ENCODE measurements at places on chromosomes 7 and 10. TPM values are rescaled to one million over a fixed set of nuclear protein-coding genes. Genes with fewer than 3 reads are reported as not detected.
A peak's percentile ranks its signal among the peaks of the same experiment; 100 is the strongest.

DNA sequence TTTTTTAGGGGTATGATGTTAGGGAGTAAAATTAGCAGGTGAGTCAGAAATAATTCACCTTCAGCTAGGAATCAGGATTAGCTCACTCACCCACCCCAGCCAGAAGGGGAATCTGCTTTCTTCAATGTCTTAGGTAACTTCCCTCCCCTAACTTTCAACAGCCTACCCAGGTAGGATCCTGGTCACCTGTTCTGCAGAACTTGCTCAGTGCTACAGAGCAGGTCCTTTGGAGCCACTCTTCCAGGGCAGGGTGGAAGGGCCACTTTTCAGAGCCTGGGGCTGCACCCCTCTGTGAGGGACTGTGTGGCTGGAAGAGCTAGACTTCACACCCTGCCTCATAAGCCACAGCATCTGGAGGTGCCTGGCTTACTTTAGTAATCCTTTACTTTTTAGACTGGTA lies 58.1 kb downstream of the SHH start:
- DNase-seq: no peak

GRCh38 chr10:99629625-99629978 lies 9.4 kb upstream of the SLC25A28 start:
- DNase-seq: no peak

GRCh38 chr7:77531038-77531437 lies 6.1 kb upstream of the PTPN12 start:
- DNase-seq: no peak

- DNase-seq: no peak
Measured at GRCh38 chr10:95384011-95384704, 93.4 kb upstream of the PDLIM1 start.

- peak; percentile 75 for DNase-seq
Measured at GRCh38 chr10:84537447-84537931, 209.1 kb downstream of the CCSER2 start.

GRCh38 chr10:17206210-17206709 lies 4.8 kb upstream of the TRDMT1 start:
- DNase-seq: no peak

DNA sequence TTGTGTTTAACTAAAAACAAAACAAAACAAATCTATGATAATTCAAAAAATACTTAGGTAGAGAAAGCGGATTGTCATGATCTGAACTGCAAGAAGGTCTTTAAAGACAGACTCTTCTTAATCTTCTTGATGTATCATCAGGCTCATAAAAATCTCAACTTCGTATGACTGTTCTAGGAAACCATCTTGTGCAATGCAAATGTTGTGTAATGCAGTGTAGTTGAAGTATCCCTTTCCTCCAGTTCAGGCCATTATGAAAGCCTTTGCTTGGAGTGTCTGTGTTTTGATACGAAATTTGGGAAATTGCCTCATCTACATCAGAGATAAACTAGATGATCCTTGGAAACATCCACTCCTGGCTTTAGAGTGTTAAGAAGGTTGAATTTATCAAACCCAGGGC lies 30.9 kb downstream of the CDK1 start:
- no peak for DNase-seq

DNA sequence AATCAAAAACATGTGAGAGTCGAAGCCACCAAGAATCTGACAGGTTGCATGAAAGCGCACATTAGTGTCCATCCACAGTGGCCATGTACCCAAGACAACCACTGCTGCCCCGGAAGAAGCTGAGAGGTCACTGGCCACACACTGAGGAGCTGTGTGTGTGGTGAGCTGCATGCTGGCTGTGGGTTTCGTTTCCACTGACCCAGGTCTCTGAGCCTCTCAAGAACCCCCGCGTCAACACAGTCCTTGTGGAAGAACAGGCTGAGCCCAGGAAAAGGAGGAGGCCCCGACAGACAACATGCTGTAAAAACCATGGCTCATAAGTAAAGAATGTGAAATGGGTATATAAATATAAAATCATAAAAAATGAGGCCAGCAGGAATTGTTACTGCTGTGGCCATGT lies 8.2 kb downstream of the VIPR2 start:
- no peak for DNase-seq

DNA sequence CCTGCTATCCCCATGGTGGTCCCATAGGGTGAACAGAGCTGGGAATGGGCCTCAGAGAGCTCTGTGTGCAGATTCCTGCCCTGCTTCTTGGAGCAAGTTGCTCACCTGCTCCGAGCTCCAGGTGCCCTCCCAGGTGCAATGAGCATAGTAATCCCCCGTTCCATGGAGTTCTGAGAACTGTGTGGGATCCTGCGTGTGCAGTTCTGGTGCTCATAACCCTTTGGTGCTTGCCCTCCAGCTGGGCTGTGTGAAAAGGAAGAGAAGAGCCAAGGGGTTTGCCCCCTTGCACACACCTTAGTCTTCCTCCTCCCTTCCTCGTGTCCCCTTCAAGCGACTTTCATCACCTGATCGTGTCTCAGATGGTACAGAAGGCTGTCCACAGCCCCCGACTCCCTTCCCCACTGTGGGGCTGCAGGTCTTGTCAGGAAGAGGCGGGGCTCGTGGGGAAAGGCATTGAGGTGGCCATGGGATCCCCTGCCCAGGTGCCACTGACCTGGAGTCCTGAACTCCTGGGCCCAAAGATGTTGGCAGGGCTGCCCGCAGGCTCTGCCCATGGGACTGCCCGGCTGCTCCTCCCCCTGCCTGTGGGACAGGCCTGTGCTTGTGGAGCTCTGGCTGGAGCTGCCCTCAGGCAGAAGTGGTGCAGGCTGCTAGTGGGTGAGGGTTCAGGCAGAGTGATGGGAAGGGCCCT lies 21.9 kb upstream of the ZNF488 start:
- DNase-seq: no peak

- DNase-seq: no peak
Measured at GRCh38 chr10:11181978-11182377, 164.3 kb downstream of the CELF2 start.

DNA sequence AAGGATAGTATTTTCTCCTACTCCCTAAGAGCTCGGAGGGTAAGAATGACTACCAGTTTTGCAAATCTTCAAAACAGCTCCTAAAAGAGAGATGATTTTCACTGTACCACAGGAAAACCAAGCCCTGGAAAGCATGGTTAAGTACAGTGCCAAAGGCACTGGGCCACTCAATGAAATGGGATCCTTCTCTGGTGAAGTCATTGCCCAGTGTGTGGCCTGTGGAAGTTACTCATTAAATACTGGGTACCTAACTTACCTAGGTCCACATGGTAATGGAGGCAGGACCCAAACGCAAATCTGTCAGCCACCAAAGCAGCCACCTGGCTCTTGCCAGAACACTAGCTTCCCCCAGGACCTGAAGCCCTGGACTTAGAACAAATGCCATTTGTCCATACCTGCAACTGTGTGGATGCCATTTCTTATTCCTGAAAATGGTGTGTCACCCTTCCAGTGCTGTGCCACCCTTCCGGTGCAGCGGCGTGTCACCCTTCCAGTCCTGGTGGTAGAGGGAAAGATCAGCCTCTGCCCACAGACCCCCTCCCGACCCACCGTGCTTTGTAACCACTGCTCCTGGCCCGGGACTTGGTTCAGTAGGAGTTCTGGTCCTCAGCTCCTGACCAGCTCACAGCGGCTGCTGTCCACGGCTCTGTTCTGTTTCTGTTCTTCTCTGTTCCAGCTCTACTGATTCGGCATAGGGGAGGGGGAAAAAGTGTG lies 659.2 kb downstream of the SDK1 start:
- DNase-seq: no peak

DNA sequence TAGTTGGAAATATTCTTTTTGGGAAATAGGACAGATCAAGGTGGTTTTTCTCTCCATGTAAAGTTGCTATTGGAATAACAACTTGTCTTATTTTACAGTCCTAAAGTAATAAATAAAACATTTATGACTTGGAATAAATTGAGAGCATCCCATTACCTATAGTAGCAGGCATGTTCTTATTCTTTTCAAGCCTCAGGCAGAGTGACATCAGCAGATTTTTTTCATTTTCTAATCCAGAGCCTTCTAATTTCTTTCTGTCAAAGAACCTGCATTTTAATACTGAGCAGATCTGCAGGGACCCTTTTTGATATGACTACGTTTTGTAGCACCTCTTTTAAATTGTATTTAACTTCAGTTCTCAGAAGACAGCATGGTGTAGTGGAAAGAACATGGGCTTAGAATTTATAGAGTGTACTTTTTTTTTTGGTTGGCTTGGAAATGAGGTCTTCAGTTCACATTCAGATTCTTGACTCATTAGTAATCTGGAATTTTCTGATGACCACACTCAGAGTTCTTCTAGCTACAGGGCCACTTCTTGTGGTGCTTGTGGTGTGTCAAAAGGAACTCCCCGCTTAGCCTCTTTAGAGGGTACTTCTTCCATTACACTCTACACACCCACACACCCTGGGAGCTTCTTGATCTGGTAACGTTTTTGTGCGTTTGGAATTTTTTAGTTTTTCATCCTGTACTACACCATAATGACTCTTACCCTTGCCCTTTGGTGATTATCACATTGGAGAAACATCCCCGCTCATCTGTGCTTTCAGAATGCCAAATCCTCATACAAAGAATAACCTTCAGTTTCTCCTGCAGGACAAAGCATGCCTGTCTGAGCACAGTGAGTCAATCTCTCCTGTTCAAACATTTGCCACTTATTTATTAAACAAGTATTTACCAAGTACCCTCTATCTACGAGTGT lies 34.6 kb downstream of the AGK start:
- no peak for DNase-seq

- no peak for DNase-seq
Measured at GRCh38 chr7:7178906-7179305, 3.4 kb upstream of the C1GALT1 start.

DNA sequence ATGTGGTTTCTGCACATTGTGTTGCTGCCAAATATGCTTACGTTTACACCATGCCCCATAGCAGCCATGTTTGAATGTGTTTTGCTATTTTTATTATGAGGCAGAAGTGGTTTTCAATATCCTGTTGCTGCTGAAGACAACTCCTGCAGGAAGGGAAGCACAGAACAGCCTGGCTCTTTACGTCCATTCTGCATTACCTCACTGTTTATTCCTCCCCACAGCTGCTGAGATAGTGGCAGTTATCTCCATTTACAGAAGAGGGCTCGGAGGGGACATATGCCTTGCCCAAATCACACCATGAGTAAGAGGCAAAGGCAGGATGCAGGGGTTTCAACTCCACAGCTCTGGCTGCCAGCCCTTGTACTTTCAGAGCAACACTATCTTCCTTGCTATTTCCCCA lies 35.3 kb downstream of the PLPP4 start:
- DNase-seq: no peak

ADCYAP1R1 gene
- total RNA-seq: 34.2 TPM

SPDYE16 gene
- total RNA-seq: 0.41 TPM

ELOVL3 gene
- not detected for total RNA-seq

GPNMB gene
- 3.7 TPM for total RNA-seq

HOXA11 gene
- not detected for total RNA-seq
